ENCODE measurements at places on chromosomes 16 and 17. TPM values are rescaled to one million over a fixed set of nuclear protein-coding genes. Genes with fewer than 3 reads are reported as not detected.

DNAI2 gene
- not detected for total RNA-seq

GRCh38 chr16:3431779-3432219, 11.5 kb downstream of the ZNF597 start:
- DNase-seq, result peak; percentile 66

DNA sequence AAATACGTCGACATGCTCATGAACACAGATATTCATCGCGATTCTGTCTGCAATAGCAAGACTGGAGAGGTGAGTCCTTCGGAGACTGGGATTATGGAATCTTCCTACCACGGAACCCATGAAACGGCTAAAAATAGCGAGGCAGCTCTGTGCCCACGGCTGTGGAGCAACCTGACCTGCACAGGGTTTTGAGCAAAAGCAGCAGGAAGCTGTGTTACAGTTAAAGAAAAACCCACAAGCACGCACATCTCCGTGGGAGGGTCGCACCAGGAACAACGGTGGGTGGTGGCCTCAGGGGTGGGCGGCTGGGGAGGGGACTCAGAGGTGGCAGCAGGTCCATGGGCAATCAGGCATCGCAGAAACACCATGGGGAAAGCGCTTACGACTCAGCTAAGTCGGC, 24.8 kb downstream of the SLC38A10 start:
- no peak for DNase-seq

GRCh38 chr16:31063843-31064611, 10.0 kb downstream of the ZNF668 start:
- DNase-seq, result no peak

CD68 gene
- total RNA-seq, result 10.9 TPM

NOL3 gene
- total RNA-seq, result 77.4 TPM

Measured in heart left ventricle (tissue), 16 donors.